Activated CD4-positive, alpha-beta T cell treated with anti-CD3 and anti-CD28 coated beads for 36 hours (primary cell): ENCODE measurements at places on chromosomes 12 and 14.

DNA sequence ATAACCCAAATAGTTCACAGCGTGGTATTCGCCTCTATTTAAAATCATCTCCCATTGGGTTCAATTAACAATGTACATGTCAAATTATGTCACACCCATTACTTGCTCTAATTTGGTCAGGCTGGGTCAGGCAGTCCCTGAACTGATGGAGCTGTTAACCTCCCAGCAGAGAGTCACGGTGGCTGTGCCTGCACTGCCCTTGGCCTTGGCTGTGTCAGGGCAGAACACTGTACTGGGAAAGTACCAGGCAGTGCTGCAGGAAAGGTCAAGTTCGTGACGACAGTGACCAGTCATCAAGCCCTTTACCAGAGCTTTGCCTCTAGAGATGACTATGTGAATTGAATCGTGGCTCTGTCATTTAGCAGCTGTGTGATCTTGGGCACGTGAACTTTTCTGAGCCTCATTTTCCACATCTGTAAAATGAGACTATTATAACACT lies 100.0 kb downstream of the ARF6 start:
- peak; percentile 76 for DNase-seq

GRCh38 chr12:106588771-106589170 lies 6.0 kb downstream of the RFX4 start:
- no peak for DNase-seq

- DNase-seq = no peak
These were observed 466.2 kb upstream of the FLRT2 start for GRCh38 chr14:85063747-85064146.

- DNase-seq = no peak
These were observed 23.9 kb downstream of the TC2N start for GRCh38 chr14:91843437-91843836.

DNA sequence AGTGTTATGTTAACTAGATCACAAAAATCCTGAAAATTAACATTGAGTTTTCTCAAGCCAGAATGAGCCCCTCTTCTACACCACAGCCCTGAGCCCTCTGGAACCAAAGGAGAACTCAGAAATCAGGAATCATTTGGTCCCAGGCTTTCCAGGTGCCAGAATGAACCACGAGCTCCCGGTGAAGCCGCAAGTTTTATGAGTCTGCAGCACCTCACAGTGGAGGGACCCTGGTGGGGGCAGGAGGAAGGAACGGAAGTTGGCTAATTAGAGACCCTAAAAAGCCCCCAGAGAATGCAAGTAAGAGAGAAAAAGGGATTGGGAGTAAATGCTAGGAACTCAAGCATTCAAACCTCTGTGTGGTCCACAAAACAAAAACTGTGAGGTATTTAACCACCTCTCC lies 52.9 kb upstream of the BCL2L14 start:
- DNase-seq = no peak

- DNase-seq = no peak
These were observed 2.2 kb upstream of the EP400 start for GRCh38 chr12:131947482-131948027.
